ENCODE measurements at places on chromosomes 4 and X.

- no peaks in the 10 kb centered on the region for H3K36me3 ChIP-seq
- no peaks in the 10 kb centered on the region for H3K27me3 ChIP-seq
Observed at GRCh38 chr4:132328761-132329160, 820.3 kb upstream of the PCDH10 start.

DNA sequence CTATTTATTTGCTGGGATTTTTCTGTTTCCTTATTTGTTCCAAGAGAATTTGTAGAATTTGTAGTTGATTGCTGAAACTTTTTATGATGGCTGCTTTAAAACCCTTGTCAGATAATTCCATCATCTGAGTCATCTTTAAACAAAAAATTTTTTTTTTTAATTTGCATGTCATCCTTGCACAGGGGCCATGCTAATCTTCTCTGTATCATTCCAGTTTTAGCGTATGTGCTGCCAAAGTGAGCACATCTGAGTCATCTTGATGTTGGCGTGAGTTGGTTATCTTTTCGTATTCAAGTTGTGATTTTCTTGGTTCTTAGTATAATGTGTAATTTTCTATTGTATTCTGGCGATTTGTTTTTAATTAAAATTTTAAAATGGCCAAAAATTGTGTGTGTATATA lies 18.7 kb upstream of the ZNF157 start:
- no peak overlapping the region for H3K27ac ChIP-seq
- no peaks in the 10 kb centered on the region for H3K36me3 ChIP-seq
- no peaks in the 10 kb centered on the region for H3K27me3 ChIP-seq
- H3K4me3 ChIP-seq: no peak overlapping the region

DNA sequence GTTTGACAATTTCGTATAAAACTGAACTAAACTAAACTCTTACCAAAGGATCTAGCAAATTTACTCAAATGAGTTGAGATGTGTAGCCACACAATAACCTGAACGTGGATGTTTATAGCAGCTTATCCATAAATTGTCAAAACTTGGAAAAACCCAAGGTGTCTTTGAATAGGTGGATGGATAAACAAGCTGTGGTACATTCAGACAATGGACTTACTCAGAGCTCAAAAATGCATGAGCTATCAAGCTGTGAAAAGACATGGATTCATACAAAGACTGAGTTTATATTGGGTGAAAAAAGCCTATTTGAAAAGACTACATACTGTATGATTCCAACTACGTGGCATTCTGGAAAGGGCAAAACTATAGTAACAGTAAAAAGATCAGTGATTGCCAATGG lies 69.5 kb downstream of the LARP1B start:
- DNase-seq: no peak
- no peak overlapping the region for H3K4me3 ChIP-seq
- no peaks in the 10 kb centered on the region for H3K4me1 ChIP-seq

- DNase-seq: no peak
- H3K27me3 ChIP-seq: no peaks in the 10 kb centered on the region
- H3K4me3 ChIP-seq: no peak overlapping the region
Observed at GRCh38 chr4:24824720-24825119, 29.3 kb downstream of the SOD3 start.
